ENCODE measurements at places on chromosomes 5 and 9.

DNA sequence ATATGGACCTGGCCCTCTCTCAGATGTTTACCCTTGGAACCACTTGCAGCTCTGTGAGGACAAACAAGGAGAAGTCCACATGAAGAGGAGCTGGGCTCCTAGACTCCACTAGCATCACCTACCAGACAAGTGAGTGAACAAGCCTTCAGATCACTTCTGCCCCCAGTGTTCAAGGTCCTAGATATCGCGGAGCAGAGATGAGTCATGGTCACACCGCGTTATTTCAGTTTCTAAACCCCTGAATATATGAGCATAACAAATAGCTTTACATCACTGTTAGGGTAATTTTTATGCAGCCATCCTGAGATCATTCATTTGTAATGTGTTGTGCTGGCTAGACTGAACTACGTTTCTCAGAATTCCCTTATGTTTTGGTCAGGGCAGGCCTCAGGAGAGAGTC, 77.0 kb upstream of the DAP start:
- no peak for DNase-seq

DNA sequence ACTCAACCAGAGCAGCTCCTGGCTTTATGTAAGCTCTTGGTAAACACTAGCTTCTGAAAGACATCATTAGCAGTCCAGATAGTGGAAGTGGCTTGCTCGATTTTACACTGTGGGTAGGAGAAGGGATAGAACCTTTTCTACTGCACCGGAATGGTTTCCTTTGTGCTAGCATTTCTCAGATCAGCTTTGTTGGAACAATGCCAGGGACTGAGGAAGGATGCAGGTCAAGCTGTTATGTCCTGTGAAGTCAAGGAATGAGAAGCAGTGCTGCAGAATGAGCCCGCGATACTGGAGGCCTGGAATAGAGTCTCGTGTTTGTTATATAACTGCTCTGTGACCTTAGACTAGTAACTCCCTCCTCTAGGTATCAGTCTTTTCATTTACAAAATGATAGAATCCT, 233.6 kb downstream of the GABRB2 start:
- no peak for DNase-seq

GRCh38 chr9:6672118-6672517, 26.6 kb upstream of the GLDC start:
- DNase-seq: no peak

DNA sequence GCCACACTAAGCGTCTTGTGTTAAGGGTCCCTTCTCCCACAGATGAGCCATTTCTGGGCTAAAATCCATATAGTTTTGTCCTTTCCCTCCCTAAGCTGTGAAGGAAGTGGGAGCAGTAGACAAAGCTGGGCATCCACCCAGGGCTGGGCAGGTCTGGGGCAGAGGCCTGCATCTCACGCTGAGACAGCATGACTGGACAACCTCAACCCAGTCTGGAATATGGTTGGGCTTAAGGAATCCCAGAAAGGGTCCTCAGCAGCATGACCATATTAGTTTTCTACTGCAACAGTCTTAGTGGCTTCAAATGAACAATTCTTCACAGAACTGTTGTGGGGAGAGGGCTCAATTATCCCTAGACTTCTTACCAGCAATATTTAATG, 173.8 kb downstream of the AUH start:
- no peak for DNase-seq

DNA sequence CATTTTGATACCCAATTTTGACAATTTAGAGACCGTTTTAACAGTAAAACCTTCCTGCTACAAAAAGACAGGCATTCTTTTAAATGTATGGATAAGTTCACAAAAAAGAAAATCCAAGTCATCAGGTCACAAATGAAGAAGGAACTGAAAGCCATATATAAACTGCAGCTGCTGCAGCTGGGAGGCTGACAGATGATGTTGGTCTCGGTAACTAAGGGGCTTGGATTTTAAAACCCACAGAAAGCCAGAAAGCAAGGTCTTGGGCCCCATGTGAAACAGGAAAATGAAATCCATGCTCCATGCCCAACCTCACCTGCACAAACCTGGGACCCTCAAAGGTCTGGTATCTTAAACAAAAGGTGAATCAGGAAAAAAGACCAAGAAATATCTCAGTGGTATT, 15.7 kb upstream of the C5orf34 start:
- no peak for DNase-seq

DNA sequence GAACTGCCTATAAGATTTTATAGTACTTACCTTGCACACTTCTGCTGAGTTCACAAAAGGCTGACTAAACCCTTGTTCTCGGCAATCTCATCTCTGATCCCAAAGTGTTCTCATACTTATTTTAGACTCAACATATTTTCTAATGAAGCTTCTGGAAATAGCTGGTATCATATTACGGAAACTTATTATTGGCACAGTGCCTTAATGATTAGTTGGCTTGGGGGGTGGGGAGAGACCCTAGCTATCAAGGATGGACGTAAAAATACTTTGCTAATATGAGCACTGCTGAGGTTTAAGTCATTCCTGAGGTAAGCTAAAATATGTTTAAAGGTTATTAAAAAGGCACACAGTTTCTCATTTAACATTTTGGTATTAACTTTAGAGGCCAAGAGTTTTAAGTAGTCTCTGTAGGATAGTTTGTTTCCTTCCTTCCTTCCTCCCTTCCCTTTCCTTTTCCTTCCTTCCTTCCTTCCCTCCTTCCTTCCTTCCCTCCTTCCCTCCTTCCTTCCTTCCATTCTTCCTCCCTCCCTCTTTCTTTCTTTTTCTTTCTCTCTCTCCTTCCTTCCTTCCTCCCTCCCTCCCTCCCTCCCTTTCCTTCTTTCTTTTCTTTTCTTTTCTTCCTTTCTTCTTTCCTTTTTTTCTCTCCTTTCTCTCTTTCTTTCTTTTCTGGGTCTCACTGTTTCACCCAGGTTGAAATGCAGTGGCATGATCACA, 31.5 kb downstream of the ZSWIM6 start:
- DNase-seq: no peak

DNA sequence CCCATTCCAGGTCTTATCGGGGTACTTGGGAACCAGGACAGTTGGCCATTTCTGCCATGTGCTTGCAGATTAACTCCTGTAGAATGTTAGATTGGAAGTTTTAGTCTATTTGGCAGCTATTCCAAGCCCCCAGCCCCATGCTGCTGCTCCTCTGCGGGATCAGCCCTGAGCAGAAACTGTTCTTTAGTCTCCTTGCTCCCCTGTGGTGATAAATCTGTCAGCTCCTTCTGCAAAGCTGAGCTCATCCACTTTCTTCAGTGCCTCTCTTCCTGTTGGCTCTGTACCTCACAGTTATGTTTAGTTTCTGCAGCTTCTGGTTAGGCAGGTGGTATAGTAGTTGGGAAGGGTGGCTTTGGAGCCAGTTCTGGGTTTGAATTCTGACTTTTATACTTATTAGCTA, 170.4 kb downstream of the GRIA1 start:
- no peak for DNase-seq

- no peak for DNase-seq
Measured at GRCh38 chr5:151275803-151276202, 22.8 kb downstream of the GM2A start.

GRCh38 chr5:91635950-91636734, 253.0 kb upstream of the ARRDC3 start:
- no peak for DNase-seq

DNA sequence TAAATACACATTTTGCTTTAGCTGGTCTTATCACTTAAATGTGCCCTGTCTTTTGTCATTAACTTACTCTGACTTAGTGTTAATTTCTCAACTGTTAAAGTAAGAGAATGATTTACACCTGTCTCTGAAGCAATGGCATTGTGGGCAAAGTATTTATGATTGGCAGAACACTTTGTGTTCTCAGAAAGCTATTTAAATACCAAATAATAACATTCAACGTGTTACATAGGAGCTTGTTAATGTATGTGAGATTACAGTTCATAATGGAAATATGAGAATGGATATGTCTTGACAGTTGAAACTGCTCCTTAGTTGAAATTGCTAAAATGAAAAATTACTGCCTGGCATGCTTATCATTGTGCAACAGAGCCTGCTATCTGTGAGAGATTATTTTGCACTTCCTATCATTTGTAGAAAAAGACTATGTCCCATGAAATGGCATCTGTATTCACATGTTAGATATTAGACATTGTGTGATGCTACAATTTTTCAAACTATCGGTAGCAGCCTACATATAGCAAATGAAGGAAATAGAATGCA, 46.1 kb downstream of the PRR16 start:
- no peak for DNase-seq

- DNase-seq: no peak
Measured at GRCh38 chr9:110788871-110789270, 120.3 kb downstream of the MUSK start.

- no peak for DNase-seq
Measured at GRCh38 chr9:131677444-131678180, 62.3 kb downstream of the RAPGEF1 start.

- DNase-seq: no peak
Measured at GRCh38 chr5:130520211-130520610, 615.9 kb downstream of the CHSY3 start.

GRCh38 chr5:69007163-69007562, 86.7 kb upstream of the SLC30A5 start:
- no peak for DNase-seq

- no peak for DNase-seq
Measured at GRCh38 chr9:82134010-82134409, 145.4 kb downstream of the SPATA31D1 start.

DNA sequence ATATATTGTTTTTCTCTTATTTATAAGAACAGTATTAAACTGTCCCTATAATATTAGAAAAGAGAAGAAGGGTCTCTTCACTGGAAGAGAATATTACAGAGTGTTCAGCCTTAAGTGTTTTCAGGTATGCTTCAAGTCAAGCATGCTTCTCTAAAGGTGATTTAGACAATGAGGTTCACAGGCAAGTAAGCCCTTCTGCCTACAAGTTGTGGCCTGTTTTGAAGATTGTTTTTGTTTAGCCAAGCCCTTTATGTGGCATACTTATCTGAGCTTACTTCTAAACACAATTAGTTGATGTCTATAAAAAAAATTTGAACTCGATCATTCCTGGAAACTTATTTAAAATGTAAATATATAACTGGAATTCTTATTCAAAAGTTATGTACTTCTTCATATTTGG, 343.8 kb upstream of the CDH18 start:
- no peak for DNase-seq

DNA sequence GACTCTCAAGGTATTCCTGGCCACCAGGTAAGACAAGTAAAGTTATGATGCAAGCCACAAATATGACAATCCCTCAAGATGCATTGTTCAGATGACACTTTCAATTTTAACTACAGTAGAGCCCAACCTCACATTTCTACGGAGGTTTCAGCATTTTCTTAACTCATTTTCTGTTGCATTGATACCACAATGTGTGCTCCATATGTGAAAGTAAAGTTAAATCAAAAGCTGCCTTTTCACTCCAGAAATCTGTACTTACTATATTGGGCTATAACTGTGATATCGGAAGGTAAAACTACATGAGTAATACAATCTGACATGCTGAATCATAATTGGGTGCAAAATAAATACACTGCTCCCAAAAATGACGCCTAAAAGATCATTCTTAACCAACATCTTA, 333.6 kb upstream of the MEF2C start:
- DNase-seq: no peak

- DNase-seq: no peak
Measured at GRCh38 chr5:102226321-102226720, 69.8 kb downstream of the SLCO4C1 start.

DNA sequence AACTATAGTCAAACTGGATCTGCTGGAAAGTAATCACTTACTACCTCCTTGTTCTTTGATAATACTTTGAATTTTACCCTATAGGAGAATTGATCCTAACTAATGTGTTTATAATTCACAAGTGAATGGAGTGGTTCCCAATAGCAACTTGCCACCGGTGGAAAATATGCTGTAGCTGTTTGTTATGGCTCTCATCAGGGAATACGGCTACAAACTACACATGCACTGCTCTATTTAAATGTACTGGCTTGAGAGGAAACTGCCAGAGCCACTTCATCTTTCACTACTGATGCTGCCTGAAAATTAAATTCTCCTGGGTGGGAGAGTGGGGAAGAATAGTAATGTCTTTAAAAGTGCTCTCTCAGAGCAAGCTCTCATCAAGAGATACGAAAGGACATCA, 448.5 kb upstream of the GRAMD2B start:
- DNase-seq: no peak

DNA sequence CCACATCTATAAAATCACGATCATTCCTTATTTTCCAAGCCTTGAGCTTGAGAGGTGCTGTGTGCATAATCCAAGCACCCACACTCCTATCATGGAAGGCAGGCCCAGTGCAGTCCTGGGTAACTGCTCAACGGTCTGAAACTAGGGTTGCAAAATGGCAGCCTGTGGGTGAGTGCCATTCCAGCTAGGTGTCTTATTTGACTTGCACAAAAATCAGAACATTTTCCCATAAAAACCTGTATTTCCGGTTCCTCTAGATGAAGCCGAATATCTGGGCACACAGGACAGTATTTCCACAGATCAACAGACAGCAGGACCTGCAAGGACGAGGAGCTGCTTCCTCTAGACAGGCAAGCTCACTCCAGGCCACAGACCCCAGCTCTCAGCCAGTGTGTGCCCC, 588.8 kb downstream of the BNC2 start:
- DNase-seq: no peak

- no peak for DNase-seq
Measured at GRCh38 chr5:168591302-168592013, 12.3 kb upstream of the PANK3 start.

DNA sequence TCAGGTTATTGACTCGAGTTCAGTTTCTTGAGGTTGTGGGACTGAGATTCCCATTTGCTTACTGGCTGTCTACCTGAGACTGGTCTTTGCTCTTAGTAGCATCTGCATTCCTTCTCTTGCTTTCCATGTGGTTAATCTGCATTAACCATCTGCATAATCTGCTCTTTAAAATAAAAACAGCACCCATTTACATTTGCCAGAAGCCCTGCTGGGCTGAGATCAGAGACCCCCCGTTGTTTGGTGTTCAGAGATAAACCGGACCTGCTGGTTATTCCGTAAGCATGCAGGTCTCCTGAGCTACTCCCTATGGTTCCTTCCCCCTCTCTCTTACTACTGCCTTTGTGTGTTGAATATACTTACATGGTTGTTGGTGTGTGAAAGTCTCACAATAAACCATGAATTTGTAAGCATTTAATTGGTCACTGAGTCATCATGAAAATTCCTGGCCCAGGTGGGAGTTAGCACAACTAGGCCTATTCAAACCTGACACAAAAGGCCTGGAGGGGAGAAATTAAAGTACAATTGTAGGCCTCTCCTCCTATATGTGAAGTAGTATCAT, 396.7 kb downstream of the MRPS30 start:
- DNase-seq: no peak

Measured in stimulated activated CD4-positive, alpha-beta T cell treated with anti-CD3 and anti-CD28 coated beads, TNF-alpha, amount 100 ng/mL, for 1 hour (primary cell).